COR-L47 (cell line): ENCODE measurements at places on chromosomes 12 and 14.

- DNase-seq, result no peak
These were observed 16.1 kb downstream of the ERP29 start for GRCh38 chr12:112029301-112029700.

- DNase-seq, result no peak
These were observed 211.8 kb downstream of the CRADD start for GRCh38 chr12:93888964-93889363.

DNA sequence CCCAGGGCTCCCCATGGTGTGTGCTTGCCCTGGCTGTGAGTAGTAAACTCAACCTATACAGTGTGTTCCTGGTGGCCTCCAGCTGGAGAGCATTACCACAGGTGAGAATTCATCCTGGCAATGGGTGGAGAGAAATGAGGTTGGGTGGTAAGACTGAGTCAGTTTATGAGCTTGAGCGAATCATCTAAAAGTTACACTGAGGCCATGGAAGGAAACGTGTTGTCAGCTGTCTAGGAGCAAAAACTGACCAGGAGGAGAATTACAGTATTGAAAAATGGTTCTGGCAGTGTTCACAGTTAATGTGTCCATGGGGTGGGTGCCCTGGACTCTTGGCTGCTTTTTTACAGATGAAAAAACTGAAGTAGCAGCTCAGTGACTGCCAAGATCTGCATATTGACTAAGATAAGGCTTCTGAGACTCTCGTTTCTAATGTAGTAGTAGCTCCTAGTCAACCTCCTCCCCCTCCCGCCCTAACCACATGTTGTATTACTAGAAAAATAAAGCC, 202.0 kb upstream of the AMIGO2 start:
- no peak for DNase-seq

- DNase-seq, result peak; percentile 14
These were observed 76.7 kb downstream of the ANO6 start for GRCh38 chr12:45292486-45293195.

DNA sequence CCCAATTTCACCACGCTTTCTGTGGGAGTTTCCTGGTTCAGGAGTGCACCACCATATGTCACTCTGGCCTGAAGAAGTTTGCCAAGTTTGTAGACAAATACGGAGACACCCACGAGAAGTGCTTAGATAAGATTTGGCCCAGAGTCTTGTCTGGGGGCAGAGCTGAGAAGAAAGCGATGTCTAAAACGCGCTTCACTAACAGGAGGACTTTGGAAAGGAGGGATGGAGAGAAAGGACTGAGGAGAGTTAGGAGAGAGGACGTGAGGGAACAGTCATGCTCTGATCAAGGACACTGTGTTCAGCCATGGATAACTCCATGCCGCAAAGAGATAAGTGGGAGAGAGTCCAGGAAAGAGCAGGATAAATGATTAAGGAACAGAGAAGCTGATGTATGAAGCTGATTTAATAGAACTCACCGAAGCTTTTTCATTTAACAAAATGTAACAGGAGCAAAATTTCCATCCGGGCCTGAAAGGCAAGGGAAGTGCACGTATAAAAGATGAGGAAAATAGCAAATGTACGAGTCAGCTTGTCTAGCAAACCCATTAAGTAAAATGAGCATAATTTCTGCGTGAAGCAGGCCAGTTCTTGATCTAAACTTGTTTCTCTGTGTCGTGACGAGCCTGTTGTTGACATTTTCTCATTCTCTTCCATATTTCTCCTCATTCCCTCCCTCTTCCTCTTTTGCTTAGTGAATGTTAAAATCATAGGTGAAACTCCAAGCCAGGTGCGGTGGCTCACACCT, 23.4 kb upstream of the MAP3K9 start:
- DNase-seq, result no peak

- no peak for DNase-seq
These were observed 11.1 kb upstream of the CLEC2A start for GRCh38 chr12:9943240-9943639.

DNA sequence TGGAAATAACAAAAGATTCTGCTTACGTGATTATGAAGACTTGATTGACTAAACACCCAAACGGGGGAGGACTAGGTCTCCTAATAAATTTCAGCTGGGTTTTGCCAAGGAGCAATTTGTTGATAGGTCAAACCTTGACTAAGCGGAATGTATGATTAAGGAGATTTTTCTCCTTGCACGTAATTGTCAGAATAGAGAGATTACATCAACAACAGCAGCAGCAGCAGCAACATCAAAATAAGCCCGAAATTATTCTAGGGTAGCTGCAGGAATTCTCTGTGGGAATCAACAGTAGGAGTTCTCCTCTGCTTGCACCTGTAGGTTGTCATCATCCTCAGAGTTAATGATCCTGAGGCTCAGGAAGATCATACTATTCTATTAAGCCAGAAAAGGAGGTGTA, 10.2 kb downstream of the ELK3 start:
- no peak for DNase-seq

DNA sequence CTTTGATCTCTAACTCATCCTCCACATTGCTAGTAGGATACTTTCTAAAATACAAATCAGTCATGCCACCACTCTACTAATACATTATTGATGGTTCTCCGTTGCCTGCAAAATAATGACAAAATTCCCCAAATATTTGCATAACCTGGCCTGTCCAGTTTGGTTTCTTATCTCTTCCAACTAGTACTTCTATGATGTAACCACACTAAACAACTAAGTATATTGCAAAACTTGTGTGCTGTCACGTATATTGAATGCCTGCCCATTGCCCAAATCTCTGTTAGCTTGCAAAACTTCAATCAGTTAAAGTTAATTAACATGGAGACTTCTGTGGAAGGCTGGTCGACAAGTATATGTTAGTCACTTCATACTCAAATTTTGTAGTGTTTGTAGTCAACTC, 6.5 kb downstream of the OR6C74 start:
- DNase-seq, result no peak
